A673 (cell line): ENCODE measurements at places on chromosomes 5 and 9. TPM values are rescaled to one million over a fixed set of nuclear protein-coding genes. Genes with fewer than 3 reads are reported as not detected.
A peak's percentile ranks its signal among the peaks of the same experiment; 100 is the strongest.

The ANXA2R gene
- total RNA-seq, result 1.4 and 1.9 TPM in 2 replicates

DNA sequence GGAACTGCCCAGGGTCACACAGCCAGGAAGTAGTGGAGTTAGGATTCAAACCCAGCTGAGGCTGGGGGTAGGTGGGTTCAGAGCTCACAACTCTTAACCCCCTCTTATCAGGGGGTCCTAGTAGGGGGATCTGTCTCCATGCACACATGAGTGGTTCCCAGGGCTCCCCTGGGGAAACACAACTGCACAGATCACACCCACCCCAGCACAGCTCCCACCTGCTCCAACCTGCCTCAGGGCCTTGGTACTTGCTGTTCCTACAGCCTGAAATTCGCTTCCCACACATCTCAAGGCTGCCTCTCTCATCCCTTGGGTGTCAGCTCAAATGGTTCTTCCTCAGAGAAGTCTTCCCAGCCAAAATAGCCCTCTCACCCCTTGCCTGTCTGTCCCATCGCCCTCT, 4.8 kb downstream of the SNCB start:
- no peak for DNase-seq

GRCh38 chr9:99137225-99137624, 32.3 kb downstream of the TGFBR1 start:
- no peak for DNase-seq

GRCh38 chr5:43603344-43604217, 601 bp downstream of the NNT start:
- DNase-seq, result peak; percentile 47
